ENCODE measurements at places on chromosomes 1 and 21.

- no peak for DNase-seq
These were observed 29.3 kb upstream of the DDAH1 start for GRCh38 chr1:85494074-85494903.

DNA sequence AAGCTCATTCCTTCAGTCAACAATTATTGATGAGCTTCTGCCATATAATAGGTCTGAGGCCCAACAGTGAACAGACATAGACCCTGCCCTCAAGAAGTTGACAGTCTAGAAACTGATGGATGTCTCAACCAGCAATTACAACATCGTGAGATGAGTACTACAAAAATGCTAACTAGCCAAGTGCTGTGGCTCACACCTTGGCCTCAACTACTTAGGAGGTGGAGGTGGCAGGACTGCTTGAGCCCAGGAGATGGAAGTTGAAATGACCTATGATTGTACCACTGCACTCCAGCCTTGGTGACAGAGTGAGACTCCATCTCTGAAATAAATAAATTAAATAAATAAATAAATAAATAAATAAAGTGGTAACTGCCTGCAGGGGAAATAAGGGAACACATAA is 11.7 kb upstream of the PTP4A2 start:
- no peak for DNase-seq

- no peak for DNase-seq
These were observed 514 bp downstream of the AGL start for GRCh38 chr1:99850459-99851291.

- no peak for DNase-seq
These were observed 138.8 kb downstream of the HHAT start for GRCh38 chr1:210467440-210468043.

DNA sequence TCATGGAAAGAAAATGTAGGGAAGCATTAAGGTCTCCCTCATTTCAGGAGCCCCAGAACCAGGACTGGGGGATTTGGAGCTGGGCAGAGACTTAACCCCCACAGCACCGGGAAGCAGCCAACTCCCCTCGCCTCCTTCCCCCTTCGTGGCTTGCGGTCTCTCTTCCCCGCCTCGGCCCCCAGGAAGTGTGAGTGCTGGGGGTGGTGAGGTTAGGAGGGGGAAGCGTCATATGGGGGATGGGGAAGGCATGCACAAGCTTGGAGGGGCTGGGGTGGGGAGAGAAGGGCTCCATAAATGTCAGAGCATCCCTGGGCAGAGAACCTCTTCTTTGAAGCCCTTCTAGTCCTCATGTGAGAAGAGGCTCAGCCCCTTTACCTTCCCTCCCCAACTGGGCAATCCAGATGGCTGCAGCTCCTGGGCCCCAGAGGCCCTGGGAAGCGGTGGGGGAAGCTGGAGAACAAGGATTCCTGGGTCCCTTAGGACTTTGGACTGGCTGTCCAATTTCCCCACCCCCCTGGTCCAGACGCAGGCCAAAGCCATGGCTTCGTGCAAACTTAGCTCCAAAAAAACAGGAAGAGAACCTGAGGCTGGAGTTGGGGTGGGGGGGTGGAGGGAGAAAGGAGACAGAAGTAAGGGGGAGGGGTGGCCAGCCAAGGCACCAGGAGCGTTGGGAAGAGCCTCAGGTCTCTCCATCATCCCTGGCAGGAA is 7.8 kb downstream of the ZBTB7B start:
- DNase-seq = no peak

GRCh38 chr1:229535230-229535629 is 23.3 kb downstream of the ABCB10 start:
- no peak for DNase-seq

GRCh38 chr1:239930686-239931262 is 160.9 kb upstream of the FMN2 start:
- no peak for DNase-seq

- DNase-seq = no peak
These were observed 14.7 kb upstream of the CYYR1 start for GRCh38 chr21:26587736-26588201.

Measured in breast epithelium (tissue), 4 donors.